ENCODE measurements at places on chromosomes 12 and 14. TPM values are rescaled to one million over a fixed set of nuclear protein-coding genes. Genes with fewer than 3 reads are reported as not detected.

- no peak overlapping the region for H3K27ac ChIP-seq
- no peaks in the 10 kb centered on the region for H3K36me3 ChIP-seq
- no peak overlapping the region for H3K4me3 ChIP-seq
- no peak for DNase-seq
Measured at GRCh38 chr12:123034022-123034541, 53.6 kb downstream of the ARL6IP4 start.

- no peak for DNase-seq
- H3K36me3 ChIP-seq, result peaks cover 7% of the 10 kb centered on the region
- no peak overlapping the region for H3K4me3 ChIP-seq
- no peaks in the 10 kb centered on the region for H3K27me3 ChIP-seq
Measured at GRCh38 chr12:103820361-103820760, 20.7 kb downstream of the NT5DC3 start.

DNA sequence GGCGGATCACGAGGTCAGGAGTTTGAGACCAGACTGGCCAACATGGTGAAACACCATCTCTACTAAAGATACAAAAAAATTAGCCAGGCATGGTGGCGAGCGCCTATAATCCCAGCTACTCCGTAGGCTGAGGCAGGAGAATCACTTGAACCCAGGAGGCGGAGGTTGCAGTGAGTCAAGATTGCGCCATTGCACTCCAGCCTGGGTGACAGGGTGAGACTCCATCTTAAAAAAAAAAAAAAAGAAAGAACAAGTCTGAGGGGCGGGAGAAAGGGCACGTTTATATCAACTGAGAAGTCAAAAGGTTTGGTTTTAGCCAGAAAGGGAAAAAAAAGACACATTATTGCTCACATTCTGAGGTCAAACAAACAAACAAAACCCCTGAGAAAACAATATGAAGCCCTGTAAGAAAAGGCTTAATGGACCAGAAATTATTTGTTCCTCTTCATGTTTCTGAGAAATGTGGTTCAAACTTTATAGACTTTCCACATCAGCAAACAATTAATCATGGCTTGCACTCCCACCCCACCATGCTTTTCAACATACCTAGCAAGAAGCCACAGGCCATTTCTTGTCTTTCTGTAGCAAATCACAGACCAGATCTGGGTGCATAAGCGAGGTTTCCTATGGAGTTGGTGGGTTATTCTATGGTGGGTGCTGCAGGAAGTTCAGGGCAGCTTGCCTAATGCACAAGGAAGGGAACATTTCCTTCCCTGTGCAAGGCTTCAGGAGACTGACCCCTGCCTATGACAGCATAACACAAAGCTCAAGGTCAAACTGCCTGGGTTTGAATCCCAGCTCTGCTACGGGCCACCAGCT lies 80.1 kb downstream of the SSPN start:
- no peak overlapping the region for H3K4me3 ChIP-seq
- peaks cover 9% of the 10 kb centered on the region for H3K4me1 ChIP-seq
- DNase-seq, result no peak

- H3K36me3 ChIP-seq, result peaks cover 18% of the 10 kb centered on the region
- DNase-seq, result no peak
- H3K4me1 ChIP-seq, result no peaks in the 10 kb centered on the region
- H3K27ac ChIP-seq, result no peak overlapping the region
- H3K27me3 ChIP-seq, result no peaks in the 10 kb centered on the region
- H3K4me3 ChIP-seq, result no peak overlapping the region
Measured at GRCh38 chr12:124949779-124950728, 35.6 kb upstream of the UBC start.

DNA sequence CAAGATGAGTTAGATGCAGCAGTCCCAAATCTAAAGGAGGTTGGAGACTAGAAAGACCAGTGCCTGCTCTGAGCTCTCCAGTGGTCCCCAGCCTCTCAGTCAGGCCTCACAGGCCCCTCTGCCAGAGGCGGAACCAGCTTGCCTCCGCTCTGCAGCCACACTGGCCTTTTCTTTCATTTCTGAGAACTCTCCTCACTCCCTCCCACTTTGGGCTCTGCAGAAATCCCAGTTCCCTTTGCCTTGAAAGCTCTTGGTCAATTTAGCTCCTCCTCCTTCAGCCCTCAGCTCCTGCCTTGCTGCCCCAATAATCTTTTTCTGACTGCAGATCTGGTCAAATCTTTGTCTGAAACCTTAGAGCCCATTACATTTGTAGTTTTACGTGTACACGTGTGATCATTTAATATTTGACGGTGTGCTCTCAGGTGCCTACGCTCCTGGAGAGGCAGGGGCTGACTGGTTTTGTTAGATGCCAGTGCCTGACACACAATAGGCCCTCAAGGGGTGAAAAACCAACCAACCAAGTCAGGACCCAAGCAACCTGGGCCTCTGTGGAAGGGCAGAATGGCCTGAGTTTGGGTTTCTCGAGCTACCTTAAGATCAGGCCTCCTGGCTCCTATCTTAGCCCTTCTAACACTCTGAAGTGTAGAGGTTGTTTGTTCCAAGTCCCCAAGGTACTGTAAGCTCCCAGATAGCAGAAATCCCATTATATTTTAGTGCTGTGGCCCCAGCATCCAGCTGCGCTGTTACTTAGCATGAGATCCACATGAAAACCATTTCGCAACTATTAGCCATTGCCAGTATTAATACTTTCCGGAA lies 1.1 kb upstream of the NUDT4 start:
- peaks cover 7% of the 10 kb centered on the region for H3K27me3 ChIP-seq
- peak overlapping the region; percentile 72 for H3K4me3 ChIP-seq
- H3K4me1 ChIP-seq, result peaks cover 31% of the 10 kb centered on the region
- DNase-seq, result no peak

GRCh38 chr14:38873941-38874612 lies 229.0 kb downstream of the SEC23A start:
- no peak overlapping the region for H3K27ac ChIP-seq
- H3K4me1 ChIP-seq, result no peaks in the 10 kb centered on the region
- no peak for DNase-seq
- H3K27me3 ChIP-seq, result peaks cover 4% of the 10 kb centered on the region
- no peak overlapping the region for H3K4me3 ChIP-seq
- no peaks in the 10 kb centered on the region for H3K36me3 ChIP-seq

DNA sequence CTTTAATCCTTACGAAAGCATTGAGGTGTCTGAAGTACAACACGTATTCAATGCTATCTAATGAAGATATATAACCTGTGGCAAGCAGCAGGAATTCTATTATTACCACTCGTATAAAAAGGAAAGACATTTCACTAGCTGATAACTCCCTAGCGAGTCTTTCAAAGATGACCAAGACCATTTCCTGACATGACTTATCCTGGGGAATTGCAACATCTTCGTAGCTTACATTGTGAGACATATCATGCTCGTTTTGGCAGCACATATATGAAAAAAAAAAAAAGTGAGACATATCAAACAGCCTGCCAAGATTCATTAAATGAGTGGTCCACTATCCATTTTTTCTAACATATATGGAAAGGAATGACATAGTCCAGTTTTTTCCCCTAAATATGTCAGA lies 337.0 kb downstream of the FSCB start:
- no peak overlapping the region for H3K4me3 ChIP-seq
- no peaks in the 10 kb centered on the region for H3K36me3 ChIP-seq
- no peak for DNase-seq
- no peak overlapping the region for H3K27ac ChIP-seq
- no peaks in the 10 kb centered on the region for H3K27me3 ChIP-seq
- H3K4me1 ChIP-seq, result no peaks in the 10 kb centered on the region

GRCh38 chr12:753611-754472 lies 1.5 kb downstream of the WNK1 start:
- peak; percentile 74 for DNase-seq
- H3K27me3 ChIP-seq, result no peaks in the 10 kb centered on the region
- peaks cover 40% of the 10 kb centered on the region for H3K36me3 ChIP-seq
- H3K27ac ChIP-seq, result peak overlapping the region; percentile 93

GRCh38 chr14:91307046-91307445 lies 62.5 kb upstream of the GPR68 start:
- peaks cover 52% of the 10 kb centered on the region for H3K4me1 ChIP-seq
- no peak overlapping the region for H3K27ac ChIP-seq
- no peaks in the 10 kb centered on the region for H3K27me3 ChIP-seq
- H3K4me3 ChIP-seq, result no peak overlapping the region
- H3K36me3 ChIP-seq, result peaks cover 67% of the 10 kb centered on the region
- DNase-seq, result no peak

DNA sequence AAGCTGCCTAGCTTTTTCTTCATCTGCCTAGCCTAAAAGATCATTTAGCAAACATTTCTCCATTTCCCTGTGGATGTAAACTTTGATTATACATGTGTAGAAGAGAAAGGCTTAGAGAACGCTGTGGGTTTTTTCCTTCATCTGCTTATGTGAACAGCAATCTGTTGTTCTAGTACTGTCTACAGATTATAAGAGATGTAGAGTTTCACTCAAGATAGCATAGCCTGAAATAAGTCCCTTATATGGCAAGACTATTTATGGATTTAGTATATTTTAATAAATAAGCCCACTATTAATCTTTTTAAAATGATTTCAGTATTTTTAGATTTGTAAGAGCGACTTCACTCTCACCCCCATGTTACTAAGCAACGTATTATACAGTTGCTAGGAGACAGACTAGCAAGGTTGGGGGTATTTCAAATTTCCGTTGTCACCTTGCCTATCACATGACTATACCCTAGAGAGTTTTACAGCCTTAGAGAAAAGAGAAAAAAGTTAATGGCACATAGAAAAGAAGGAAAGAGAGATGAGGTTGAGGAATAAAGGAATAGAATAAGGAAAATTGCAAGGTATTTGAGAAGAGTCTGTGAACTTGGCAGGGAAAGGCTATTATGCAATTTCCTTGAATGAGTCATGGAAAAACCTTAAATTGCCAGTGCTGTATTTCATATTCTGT lies 12.2 kb upstream of the TUBA1A start:
- H3K36me3 ChIP-seq, result no peaks in the 10 kb centered on the region
- H3K27ac ChIP-seq, result peak overlapping the region; percentile 31
- peaks cover 22% of the 10 kb centered on the region for H3K27me3 ChIP-seq
- peaks cover 12% of the 10 kb centered on the region for H3K4me1 ChIP-seq

- no peaks in the 10 kb centered on the region for H3K36me3 ChIP-seq
- no peaks in the 10 kb centered on the region for H3K4me1 ChIP-seq
- H3K27ac ChIP-seq, result no peak overlapping the region
- no peaks in the 10 kb centered on the region for H3K27me3 ChIP-seq
- DNase-seq, result no peak
Measured at GRCh38 chr14:78967111-78967809, 797.1 kb downstream of the NRXN3 start.

DNA sequence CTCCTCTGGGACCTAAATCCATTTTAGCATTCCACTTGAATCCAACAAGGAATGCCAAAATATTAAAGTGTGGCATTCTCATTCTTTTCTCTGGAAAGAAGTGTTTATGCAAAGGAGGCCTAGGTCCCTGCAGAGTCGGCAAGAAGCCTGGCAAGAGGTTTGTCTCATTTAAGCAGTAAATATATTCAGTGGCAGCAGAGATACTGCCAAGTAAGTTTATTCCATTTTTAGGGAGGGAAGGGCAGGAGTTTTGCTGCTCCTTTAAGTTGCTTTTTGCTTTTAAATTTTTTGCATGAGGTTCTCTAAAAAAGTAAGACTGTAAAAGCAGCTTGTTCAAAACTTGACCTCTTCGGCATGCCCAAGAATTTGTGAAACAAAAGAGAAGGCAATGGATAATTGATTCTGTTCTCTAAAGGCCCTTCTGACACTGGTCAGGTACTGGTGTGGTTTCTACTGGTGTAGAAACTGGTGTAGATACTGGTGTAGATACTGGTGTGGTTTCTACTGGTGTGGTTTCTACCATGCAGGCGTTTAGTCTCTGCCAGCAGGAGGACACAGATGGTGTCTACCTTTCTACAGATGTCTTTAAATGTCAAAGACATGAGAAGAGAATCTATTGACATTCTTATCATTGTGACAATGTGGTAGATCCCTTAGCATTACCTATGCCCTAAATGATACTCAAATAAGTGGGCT lies 107.3 kb downstream of the SAMD4A start:
- peaks cover 37% of the 10 kb centered on the region for H3K4me1 ChIP-seq
- no peaks in the 10 kb centered on the region for H3K36me3 ChIP-seq
- H3K27ac ChIP-seq, result no peak overlapping the region
- peaks cover 71% of the 10 kb centered on the region for H3K27me3 ChIP-seq

DNA sequence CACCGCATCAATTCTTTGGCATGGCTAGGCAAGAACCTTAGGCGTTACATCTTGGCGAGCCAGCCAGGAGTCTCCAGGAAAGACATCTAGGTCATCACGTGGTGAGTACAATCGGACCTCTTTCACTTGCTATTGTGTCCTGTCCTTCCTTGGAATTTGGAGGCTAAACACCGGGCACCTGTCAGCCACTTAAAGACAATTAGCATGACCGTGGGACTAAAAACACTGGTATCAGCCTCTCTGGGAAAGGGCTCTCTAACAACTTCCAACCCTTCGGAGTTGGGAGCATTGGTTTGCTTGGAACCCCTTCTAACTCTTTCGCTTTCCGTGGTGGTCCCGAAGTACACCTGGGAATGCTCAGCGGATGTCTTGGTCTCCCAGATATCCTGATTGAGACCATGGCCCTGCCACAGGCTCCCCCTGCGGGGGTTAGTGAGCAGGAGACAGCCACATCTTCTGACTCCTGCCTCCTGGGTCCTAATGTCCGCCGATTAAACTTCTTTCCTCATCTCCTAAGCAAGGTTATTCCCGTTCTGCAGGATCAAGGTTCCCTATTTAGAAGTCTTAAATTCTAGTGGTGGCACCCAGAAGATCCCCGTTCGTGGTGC lies 971.7 kb downstream of the FSCB start:
- DNase-seq, result no peak
- no peaks in the 10 kb centered on the region for H3K27me3 ChIP-seq
- H3K36me3 ChIP-seq, result peaks cover 1% of the 10 kb centered on the region
- no peak overlapping the region for H3K27ac ChIP-seq
- H3K4me1 ChIP-seq, result no peaks in the 10 kb centered on the region
- no peak overlapping the region for H3K4me3 ChIP-seq

DNA sequence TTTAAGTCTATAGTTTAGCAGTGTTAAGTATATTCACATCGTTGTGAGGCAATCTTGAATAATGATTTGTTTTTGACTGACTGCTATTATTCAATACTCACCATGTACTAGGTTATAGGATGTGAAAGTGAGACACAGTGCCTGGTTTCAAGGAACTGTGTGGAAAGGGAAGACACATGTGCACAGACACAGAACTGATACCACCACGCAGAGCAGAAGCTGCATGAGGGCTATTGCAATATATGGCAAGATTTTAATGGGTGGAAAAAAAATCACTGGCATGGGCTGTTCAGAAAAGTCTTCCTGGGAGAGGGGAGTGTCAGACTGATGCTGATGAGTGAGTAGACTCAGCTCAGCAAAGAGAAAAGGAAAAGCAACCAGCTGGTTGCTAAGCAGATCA lies 10.4 kb downstream of the SLC7A8 start:
- peaks cover 24% of the 10 kb centered on the region for H3K27me3 ChIP-seq
- H3K27ac ChIP-seq, result no peak overlapping the region
- H3K36me3 ChIP-seq, result no peaks in the 10 kb centered on the region
- no peak overlapping the region for H3K4me3 ChIP-seq
- no peak for DNase-seq

GRCh38 chr14:53536446-53536845 lies 383.3 kb upstream of the DDHD1 start:
- H3K36me3 ChIP-seq, result no peaks in the 10 kb centered on the region
- no peak overlapping the region for H3K27ac ChIP-seq
- H3K27me3 ChIP-seq, result peaks cover 4% of the 10 kb centered on the region
- no peak for DNase-seq
- H3K4me3 ChIP-seq, result no peak overlapping the region
- H3K4me1 ChIP-seq, result peaks cover 4% of the 10 kb centered on the region

HOTAIR gene
- total RNA-seq, result not detected

GPR132 gene
- 47.4 TPM for total RNA-seq

UNC79 gene
- 0.02 TPM for total RNA-seq

PPFIA2 gene
- not detected for total RNA-seq

GLIPR1L1 gene
- not detected for total RNA-seq

FOXM1 gene
- 130 TPM for total RNA-seq

TRMT61A gene
- total RNA-seq, result 9.6 TPM
